ENCODE measurements at places on chromosomes 7 and 10.

GRCh38 chr10:126331101-126331500, 57.2 kb downstream of the ADAM12 start:
- DNase-seq = peak; percentile 79

DNA sequence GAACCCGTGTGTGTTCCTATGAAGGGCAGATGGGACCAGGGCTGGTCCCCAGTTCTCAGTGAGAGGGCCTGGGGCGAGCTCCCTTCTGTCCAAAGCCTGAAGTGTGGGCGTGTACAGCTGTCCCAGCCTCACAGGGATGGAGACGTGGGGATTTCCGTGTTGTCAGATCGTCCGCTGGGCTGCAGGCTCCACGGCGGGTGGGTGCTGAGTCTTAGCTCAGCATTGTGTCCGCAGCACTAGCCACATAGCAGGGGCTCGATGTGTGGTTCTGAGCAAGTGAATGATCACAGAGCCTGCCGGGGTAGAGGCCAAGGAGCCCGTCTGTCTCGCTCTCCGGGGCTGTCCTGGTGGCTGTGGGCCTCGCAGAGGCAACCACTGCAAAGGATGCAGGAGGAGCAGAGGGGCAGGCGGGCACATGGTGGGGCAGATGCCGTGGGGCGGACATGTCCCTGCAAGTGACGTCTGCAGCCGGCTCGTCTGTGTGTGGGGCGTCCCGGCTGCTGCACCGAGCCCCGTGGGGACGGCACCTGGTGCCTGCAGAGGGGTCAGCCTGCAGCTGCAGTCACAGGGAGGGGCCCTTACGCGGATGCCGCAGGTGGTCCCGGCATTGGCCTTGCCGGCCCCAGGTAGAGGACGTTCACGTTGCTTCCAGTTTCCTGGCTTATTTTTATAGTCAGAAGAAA, 30.9 kb downstream of the FAM20C start:
- DNase-seq = peak; percentile 34

GRCh38 chr7:151378496-151379192, 31.2 kb downstream of the WDR86 start:
- no peak for DNase-seq

DNA sequence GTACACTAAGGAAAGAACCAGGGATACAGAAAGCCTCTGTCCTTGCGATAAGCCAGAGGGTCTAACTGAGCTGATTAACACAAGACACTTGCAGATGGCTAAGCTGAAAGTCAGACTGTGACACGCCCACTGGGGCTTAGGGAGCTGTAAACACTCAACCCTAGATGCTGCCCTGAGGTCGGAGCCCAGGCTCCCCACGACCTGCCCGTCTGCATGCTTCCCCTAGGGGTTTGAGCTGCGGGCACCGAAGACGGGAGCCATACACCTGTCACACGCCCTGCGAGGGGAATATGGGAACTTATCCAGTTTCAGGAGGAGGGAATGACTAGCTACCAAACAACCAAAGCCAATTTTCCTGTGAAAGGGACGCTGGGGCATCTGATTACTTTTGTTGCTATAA, 96.0 kb downstream of the HTR5A start:
- DNase-seq = no peak

DNA sequence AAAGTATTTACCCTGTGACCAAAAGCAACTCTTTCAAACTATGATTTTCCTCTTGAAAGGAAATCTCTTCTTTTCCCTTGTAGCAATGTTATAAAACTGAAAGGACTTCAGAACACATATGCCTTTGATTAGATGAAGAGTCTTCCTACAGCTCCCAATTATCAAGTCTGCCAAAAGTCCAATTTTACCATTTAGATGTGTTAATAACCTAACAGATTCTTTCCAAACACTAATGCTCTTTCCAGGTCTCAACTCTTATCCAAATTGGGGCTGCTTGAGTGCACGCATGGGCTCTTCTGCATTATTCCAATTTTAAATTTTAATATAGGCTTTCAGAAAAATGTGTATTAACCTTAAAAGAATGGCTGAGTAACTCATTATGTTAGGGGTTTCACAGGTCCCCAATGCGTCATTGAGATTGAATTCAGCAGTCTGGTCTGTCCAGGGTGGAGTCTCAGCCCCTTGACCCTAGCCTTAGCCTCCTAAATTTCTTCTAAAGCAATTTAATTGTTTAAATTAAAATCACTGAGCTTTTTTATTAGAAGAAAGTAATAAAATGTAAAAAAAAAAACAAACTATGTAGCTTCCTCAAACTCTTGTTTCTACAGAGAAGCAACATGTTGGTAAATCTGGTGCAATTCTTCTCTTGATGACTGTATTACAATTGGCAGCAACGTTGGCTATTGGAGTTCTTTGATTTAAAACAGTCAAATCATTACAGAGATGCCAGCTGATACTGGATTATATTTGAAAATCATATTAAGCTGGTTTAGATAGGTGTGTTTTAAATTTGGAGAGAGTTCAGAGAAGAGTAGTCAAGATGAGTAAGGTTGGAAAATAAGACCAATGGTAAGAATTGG, 170.4 kb downstream of the DKK1 start:
- peak; percentile 24 for DNase-seq

- peak; percentile 14 for DNase-seq
These were observed 1.2 kb downstream of the PIP4K2A start for GRCh38 chr10:22712956-22713852.

- DNase-seq = peak; percentile 14
These were observed 36.6 kb downstream of the ABCB5 start for GRCh38 chr7:20651960-20652544.

- no peak for DNase-seq
These were observed 65.8 kb downstream of the RHOBTB1 start for GRCh38 chr10:60878224-60878623.

DNA sequence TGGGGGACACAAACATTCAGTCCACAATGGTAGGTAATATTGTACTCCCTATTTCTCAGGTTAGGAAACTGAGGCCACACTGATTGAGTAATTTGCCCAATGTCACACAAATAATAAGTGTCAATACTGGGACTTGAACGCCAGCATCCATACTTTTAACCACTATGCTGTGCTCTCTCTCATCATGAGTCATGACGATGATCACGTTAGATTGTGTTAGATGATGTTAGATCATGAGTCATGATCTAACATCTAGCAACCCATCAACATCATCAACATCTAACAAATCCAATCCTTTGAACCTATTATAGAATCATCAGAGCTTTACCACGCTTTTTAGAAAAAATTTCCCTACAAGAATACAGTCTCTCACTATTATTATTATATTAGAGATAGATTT, 28.1 kb upstream of the HERPUD2 start:
- DNase-seq = peak; percentile 27

DNA sequence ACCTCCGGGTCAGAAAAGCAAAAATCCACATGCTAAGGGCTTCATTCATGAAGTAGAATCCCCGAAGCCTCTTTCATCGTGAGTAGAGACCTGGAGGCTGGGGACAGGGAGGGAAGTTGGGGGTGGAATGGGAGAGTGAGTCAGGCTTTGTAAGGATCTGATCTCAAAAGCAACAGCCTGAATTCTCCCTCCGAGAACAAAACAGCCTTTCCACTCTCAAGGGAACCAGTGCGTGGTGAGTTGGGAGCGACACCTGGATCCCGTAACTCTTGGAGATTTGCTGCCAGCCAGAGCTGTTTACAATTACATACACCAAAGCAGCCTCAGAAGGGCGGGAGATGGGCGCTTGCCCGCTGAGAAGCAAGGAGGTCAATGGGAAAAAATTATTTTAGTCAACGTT, 10.8 kb downstream of the AFAP1L2 start:
- DNase-seq = no peak

- DNase-seq = no peak
These were observed 10.5 kb upstream of the CRPPA start for GRCh38 chr7:16431646-16432424.

GRCh38 chr10:791639-792038, 102.2 kb upstream of the DIP2C start:
- no peak for DNase-seq

GRCh38 chr7:129807863-129808262, 144.9 kb downstream of the UBE2H start:
- no peak for DNase-seq

DNA sequence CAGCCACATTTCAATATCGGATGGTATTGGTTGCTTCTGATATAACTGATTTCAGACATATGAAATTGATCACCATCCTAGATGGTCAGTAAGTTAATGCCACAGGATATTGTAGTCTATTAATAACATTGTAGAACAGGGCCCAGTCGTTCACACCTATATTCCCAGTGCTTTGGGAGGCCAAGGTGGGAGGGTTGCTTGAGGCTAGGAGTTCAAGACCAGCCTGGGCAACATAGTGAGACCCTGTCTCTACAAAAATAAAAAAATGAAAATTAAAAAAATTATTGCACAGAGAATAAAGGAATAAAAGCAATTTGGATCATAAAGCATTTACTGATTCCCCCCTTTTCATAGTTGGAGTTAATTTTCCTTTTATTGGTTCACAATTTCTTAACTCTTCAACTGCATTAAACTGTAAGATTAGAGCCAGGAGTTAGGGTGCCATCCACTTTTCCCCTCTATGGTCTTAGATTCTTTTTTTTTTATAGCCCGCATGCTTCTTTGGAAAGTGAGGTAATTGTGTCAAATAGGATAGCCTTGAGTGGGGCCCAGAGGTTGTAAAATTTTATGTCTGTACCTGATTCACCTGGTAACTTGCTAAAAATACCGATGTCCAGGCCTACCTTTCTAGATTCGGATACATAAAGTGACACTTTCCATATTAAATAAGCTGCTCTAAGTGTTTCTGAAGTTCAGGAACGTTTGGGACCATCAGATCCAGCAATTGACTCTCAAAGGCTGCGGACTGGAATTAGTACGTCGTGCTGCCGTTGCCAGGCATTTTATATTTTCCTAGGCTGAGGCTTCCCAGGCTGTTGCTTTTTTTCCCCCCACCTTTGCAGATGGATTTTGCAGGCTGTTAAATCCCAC, 24.7 kb downstream of the ADK start:
- DNase-seq = no peak

- no peak for DNase-seq
These were observed 241.9 kb downstream of the GLRX3 start for GRCh38 chr10:130377986-130378540.

DNA sequence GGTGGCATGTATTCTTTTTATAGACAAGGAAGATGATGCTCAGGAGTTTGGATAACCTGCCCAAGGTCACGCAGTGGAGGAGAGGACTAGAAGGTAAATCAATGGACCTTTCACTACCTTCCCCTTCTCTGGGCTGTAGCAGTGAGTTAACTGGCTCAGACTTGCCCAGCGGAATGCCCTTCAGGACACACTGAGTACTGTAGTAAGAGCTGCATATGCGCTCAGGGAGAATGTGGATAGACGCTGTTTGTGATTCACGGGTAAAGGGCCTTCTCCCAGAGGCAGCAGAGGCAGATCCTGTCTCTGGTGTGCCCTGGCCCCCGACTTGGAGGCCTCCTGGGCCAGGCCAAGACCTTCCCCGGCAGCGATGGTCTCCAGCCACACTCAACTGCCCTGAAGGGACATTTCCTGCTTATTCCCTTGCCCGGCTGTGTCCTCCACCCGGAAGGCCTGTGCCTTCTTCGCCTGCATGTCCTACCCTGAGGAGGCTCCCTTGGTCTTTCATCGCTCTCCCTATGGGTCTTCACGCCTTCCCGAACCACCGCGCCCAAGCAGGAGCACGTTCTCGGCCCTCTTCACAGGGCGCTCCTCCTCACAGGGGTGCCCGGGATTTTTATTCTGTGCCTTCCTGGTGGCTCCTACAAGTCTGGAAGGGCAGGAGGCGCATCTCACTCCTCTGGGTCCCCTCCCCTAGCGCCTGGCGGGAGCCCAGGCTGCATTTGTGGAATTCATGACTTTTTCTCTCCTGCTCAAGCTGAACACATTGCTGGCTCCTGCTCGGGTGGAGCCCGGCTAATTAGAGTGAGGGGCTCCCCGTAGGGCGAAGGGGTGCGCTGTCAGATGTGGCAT, 1.8 kb upstream of the IKZF1 start:
- DNase-seq = no peak

GRCh38 chr10:70967591-70968587, 79.5 kb upstream of the PCBD1 start:
- DNase-seq = no peak

DNA sequence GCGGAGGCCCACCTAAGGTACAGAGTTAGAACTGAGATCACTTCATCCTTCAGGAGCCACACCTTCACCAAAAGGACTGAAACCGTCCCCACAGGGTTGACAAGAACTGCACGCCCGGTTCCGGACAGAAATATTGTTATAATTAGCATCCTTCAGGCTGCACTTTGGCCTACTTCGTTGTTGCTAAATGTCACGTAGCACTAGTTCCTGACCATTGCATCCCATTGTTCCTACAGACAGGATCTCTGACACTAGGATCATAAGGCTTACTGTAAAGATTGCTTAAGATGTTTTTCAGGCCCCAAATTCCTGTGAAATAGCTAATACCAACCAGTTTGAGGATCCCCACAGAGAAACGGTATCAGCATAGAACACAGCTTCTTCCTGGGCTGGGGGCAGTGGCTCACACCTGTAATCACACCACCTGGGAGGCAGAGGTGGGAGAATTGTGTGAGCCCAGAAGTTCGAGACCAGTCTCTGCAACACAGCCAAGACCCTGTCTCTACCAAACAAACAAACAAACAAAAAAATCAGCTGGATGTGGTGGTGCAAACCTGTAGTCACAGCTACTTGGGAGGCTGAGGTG, 18.3 kb upstream of the EIF4H start:
- DNase-seq = no peak

GRCh38 chr7:113279256-113279655, 160.9 kb upstream of the SMIM30 start:
- no peak for DNase-seq
